ENCODE measurements at places on chromosomes 5 and 9.
A peak's percentile ranks its signal among the peaks of the same experiment; 100 is the strongest.

- no peak for DNase-seq
Observed at GRCh38 chr5:132074772-132075718, 1.5 kb downstream of the CSF2 start.

DNA sequence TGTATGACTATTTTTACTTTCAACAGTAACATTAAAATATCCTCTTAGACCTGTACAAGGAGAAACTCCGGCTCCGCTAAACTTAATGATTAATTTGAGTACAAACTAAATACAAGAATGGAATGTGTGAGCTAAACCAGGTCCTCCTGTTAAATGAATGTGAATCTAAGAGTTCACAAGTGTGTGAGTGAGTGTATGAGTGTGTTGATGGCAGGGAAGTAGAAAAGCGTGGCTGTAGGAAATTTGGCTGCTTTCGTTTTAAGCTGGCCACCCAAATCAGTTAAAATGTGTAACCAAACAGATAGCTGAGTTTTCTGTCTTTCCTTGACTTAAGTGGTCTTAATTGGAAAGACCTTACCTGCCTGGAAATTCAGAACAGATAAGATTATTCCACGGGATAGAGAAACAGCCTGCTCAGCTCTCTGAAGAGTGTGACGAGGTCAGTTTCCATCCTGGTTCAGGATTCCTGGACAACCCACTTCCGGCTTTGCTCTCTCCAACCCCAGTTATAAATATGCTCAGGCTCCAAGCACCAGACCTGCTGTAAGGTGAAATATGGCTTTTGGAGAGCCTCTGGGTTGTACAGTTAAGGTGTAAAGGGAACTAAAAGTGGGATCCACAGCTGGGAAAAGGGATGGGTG lies 908.6 kb upstream of the EDIL3 start:
- no peak for DNase-seq

DNA sequence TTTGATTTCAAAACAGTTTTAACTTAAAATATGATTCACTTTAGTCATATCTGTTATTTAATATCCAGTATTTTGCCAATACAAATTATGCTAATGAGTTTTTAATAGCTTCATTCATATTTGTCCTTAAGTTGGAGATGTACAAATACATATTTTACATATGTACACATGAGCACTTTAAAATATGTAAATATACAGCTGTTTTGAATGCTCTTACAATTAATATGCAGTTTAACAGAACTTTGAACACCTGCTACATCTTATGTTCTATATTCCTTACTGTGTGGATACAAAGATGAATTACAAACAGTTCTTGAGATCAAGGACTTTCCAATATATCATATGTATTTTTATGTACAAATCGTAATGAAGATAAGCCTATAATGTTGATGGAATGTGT lies 74.0 kb downstream of the CHSY3 start:
- DNase-seq = no peak

DNA sequence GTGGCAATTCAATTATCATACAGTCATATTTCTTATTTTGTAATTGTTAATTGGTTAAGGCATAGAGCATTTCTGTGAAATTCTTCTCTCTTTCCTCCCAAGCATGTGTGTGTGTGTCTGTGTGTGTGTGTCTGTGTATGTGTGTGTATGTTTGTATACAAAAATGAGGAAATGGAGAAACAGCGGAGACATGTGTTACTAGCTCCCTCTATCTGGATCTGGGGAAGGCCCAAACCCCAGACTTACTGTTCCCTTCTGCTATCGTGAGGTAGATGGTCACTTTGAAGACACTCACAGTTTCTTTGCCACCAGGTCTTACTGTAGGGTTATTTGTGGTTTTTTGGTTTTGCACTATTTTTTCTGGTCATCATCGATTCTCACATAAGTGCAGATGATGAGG lies 11.4 kb upstream of the C5orf63 start:
- peak; percentile 44 for DNase-seq

DNA sequence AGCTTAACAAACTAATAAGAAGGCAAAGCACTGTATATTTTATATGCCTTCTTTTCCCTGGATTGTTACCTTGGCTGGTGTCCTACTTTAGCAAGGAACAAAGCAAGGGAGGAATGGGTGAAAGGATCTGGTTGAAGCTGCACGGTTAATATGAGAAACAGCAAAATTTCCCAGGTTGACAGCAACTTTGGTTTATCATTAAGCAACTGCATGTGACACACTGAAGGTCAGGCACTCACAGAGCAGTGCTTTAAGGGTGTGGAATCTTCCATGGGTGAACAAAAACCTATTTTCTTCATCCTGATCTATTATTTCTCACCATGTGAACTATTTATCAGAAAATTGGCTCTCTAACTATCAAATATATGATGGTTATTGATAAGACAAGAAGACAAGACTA lies 109.0 kb upstream of the ATP10B start:
- DNase-seq = no peak

GRCh38 chr5:124726631-124727362 lies 19.6 kb downstream of the ZNF608 start:
- no peak for DNase-seq

GRCh38 chr9:36551129-36551528 lies 21.6 kb upstream of the MELK start:
- DNase-seq = no peak

- no peak for DNase-seq
Observed at GRCh38 chr9:120837921-120838320, 4.8 kb downstream of the PSMD5 start.

GRCh38 chr9:119366909-119367682 lies 2.1 kb downstream of the BRINP1 start:
- no peak for DNase-seq

GRCh38 chr9:126880947-126881332 lies 20.5 kb downstream of the ZBTB34 start:
- DNase-seq = no peak

- DNase-seq = peak; percentile 25
Observed at GRCh38 chr5:141349917-141350619, at the start of gene PCDHGB1. TSS of gene PCDHGB1 (plus strand) at chr5:141350099. CDS start at chr5:141350261, 162 bp downstream.

DNA sequence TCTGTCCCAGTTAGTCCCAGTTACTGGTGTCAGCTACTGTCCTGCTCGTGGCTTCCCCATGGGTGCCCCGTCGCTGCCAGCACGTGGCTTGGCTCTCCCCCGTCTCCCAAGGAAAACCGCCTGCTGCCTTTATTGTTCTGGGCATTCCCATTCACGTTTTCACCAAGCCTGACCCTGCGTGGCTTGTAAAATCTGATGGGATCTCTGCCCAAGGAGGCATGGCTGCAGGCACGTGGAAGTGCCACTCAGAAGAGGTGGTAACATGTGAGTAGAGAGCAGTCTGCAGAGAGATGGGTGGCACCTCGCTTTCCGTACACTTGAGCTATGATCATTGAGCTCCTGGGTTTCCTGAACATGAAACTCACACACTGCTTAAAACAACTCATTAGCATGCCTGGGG lies 429.2 kb upstream of the KLF4 start:
- no peak for DNase-seq

DNA sequence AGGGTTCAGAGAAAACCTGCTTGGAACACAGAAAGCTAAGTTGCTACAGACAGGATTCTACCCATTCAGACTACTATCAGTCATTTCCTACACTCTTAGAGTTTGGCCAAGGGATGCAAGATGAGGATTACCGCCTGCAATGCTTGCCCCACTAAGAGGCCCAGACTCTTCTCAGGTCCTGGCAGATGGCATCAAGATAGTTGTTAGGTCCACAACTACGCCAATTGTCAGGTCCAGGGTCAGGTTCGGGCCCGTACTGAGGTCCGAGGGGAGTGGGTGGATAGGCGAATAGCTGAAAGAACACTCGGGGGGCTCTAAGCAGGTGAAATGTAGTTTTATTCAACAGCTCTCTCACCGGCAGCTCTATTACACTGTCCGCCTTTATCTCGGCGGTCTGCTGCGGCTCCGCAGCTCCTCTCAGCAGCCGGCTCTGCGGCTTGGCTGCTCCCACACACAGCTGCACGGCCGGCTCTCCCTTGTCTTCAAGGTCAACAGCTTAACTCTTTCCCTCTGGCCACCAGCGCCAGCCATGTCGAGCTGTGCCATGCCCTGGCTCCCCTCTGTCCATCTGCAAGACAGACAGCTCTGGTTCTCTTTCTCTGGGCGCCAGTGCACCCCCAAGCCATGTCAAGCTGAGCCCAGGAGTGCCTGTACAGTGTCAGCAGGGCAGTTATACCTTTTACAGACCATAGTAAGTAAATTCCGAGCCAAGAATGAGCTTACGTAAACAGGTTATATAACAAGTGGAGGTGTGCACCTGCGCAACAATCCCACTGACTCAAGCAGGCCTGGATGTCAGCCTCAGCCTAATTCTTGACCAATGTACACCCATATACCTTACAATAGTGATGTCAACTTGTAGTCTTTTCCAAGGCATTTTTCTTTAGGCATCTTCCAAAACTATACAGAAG lies 24.0 kb downstream of the ENC1 start:
- no peak for DNase-seq

DNA sequence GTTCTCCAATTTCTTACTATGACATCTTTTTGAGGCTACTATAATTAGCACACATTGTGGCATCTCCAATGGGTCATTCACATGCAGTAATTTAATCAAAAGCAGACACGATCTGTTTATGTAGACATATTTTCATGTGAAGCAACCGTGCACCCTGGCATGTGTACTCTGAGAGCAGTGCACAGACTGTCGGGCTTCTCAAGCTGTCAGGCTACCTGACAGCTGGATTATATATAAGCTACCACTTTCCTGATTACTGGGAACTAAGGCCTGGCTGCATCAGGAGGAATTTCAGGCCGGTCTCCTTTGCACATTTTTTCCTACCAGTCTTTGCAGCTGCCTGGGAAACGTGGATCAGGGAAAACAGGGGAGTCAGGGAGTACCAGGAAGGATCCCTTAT lies 197.5 kb downstream of the MAPKAP1 start:
- DNase-seq = no peak

- DNase-seq = no peak
Observed at GRCh38 chr5:61779743-61780142, 447.7 kb downstream of the ZSWIM6 start.

DNA sequence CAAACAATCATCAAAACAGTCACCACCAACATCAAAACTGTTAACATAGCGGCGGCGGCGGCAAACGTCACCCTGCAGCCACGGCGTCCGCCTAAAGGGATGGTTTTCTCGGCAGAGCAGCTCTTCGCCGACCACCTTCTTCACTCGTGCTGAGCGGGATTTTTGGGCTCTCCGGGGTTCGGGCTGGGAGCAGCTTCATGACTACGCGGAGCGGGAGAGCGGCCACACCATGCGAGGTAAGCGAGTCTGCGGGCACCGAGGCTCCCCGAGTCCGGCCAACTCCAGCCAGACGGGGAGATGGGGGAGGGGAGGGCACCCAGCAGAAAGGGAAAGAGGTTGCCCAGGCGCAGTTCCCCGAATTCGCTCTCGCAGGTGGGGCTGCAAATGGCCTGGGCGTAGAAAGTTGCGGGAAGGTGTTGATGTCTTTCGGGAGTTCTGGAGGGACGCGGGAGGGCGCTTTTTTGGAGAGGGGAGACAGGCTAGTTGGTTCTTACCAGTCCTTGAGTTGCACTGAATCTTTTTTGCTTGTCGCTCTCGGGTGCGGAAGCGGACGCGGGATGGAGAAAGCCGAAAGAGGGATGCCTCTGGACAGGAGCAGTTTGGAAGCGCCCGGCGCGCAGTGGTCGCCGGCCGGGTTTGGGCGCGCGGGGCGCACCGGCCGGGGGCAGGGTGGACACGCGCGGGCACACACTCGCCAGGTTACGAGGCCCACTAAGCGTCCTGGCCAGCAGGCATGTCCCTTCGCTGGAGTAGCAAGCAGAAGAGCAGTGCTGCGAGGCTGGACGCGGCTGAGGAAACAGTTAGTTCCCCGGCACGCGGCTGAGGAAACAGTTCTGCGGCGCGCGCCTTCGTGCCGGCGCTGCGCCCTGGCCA lies 849 bp downstream of the RORB start:
- peak; percentile 9 for DNase-seq

- no peak for DNase-seq
Observed at GRCh38 chr5:14876095-14876494, 4.5 kb upstream of the ANKH start.

DNA sequence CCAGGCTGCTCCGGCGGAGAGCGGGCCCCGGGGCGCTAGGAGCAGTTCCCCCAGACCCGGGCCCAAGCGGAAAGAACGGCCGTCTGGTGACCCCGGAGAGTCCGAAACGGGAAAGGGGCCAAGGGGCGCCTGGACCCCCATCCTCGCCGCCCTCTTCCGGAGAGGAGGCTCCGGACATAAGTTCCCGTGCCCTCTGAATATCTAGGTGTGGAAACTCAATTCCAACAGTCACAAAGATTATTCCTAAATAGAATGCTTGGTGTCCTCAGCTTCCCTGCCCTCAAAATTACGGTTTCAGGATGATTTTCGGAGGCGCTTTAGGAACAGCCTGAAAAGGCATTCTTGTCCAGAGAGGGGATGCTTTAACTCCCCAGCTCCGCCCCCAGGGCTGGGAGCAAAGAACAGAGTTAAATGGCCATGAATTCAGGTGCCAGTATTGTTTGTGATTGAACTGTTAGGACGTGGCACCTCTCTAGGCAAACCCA lies 681 bp upstream of the LHFPL2 start:
- DNase-seq = no peak

DNA sequence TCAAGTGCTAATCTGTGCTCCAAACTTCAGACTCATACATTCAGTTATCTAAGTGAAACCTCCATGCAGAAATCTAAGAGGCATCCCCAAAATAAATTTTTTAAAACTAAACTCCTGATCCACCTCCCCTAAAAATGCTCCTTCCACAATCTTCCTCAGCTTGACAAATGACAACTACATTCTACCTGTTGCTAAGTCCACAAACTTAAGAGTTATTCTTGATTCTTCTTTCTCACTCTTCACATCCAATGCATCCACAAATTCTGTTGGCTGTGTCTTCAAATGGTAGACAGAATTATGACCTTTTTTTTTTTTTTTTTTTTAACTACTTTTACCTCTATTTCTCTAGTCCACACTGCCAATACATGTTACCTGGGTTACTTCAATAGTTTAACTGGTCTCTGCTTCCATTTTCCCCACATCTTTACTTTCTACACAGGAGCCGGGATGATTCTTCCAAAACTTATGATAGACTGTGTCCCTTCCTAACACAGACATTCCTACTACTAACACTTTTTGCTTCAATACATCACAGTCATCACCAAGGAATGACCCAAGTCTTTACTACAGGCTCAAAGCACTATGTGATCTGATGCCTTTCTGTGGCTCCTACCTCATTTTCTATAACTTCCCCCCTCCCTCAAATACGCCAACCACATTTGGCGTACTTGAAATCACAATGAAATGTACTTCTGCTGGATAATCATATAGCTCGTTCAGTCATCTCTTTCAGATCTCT lies 143.6 kb downstream of the PDE4D start:
- no peak for DNase-seq

- DNase-seq = no peak
Observed at GRCh38 chr5:80707645-80708044, 52.9 kb upstream of the DHFR start.

Data from inflammatory macrophage (primary cell).